ENCODE measurements at places on chromosomes 16 and 17. TPM values are rescaled to one million over a fixed set of nuclear protein-coding genes. Genes with fewer than 3 reads are reported as not detected.
A peak's percentile ranks its signal among the peaks of the same experiment; 100 is the strongest.

The DRC3 gene
- total RNA-seq, result not detected

The CX3CL1 gene
- 1.2 TPM for total RNA-seq

The RDM1 gene
- total RNA-seq, result 9.7 TPM

The SMPD3 gene
- 1.5 TPM for total RNA-seq

- peaks cover 7% of the 10 kb centered on the region for H3K27me3 ChIP-seq
- no peaks in the 10 kb centered on the region for H3K4me1 ChIP-seq
- H3K4me3 ChIP-seq, result no peak overlapping the region
- DNase-seq, result no peak
- no peak overlapping the region for H3K27ac ChIP-seq
- no peaks in the 10 kb centered on the region for H3K36me3 ChIP-seq
Observed at GRCh38 chr16:976389-976931, 5.1 kb upstream of the SOX8 start.

GRCh38 chr16:19935694-19936093 is 51.0 kb upstream of the GPRC5B start:
- no peak overlapping the region for H3K27ac ChIP-seq
- no peaks in the 10 kb centered on the region for H3K36me3 ChIP-seq
- no peaks in the 10 kb centered on the region for H3K27me3 ChIP-seq
- DNase-seq, result no peak
- H3K4me1 ChIP-seq, result no peaks in the 10 kb centered on the region

DNA sequence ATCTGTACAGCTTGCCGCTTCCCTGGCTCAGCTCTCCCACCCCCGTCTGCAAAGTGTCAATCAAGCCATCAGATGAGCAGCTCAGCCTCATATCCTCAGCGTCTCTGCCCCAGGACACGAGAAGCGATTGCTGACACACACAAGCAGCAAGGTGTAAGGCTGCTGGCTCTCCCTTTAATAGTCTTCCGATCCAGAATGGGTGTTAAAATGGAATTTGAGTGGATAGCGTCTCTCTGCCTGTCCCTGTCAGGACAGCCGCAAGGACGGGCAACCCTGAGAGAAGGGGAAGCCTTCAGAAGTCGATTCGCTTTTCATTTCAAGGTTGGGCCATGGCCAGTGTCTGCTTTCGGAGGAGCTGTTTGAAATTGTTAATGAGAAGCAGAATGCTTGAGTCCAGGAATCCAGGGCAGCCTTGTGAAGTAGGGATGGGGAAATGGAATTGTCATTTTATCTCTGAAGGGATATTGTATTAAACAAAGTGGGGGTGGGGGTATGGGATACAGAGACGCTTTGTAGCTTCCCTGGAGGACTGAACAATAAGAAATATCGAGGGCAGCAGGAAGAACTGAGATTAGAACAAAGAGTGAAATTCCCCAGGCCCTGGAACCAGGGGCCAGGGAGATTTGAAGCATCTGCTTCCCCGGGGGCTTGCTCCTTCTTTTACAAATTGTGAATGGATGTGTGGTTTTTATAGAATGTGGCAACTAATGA is 4.7 kb upstream of the PIPOX start:
- DNase-seq, result no peak
- no peak overlapping the region for H3K27ac ChIP-seq

DNA sequence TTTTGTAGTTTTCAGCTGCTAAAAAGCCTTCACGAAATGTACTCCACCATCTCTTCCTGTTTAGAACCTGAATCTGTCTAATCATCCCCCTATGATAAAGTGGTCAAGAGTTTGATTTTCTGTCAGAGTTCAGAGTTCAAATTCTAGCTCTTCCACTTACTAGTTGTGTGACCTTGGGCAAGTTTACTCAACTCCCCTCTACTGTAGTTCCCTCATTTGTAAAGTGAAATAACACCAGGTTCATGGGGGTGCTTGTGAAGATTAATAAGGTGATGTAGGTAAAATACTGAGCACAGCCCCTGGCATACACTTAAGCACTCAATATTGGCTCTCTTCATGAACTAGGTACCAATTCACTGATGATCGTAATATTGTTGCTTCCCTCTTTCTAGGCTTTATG is 1.2 kb upstream of the CDC6 start:
- no peaks in the 10 kb centered on the region for H3K27me3 ChIP-seq
- no peak overlapping the region for H3K4me3 ChIP-seq
- no peaks in the 10 kb centered on the region for H3K36me3 ChIP-seq
- H3K27ac ChIP-seq, result no peak overlapping the region
- H3K4me1 ChIP-seq, result peaks cover 9% of the 10 kb centered on the region
- DNase-seq, result no peak

DNA sequence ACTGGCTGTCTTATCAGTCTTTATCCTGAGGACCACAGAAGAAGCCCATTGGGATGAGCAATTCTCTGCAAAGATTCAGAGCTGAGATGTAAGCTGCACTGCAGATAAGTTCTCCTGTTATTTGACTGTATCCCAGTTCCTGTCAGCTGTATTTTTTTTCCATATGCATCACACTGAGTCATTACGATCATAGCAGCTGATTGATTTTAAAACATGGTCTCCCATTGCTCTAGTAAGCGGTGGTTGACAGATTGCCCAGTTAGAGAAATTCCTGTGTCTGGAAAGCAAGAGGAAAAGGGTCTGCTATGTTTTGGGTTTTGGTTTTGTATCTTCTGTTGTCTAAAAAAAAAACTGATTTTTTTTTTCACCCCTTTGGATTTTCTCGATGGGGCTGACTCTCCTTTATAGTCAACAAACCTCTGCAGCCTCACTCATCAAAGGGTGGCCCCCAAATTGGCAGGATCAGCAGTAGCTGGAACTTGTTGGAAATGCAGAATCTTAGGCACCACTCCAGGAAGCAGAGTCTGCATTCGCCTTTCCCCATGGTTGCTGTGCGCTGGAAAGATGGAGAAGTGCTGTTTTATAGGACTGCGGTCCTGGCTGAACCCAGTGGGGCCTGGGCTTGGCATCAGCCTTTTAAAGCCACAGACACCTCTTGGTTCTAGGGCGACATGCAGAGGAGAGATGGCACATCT is 220.1 kb upstream of the MPHOSPH6 start:
- no peaks in the 10 kb centered on the region for H3K36me3 ChIP-seq
- no peaks in the 10 kb centered on the region for H3K4me1 ChIP-seq
- H3K4me3 ChIP-seq, result no peak overlapping the region
- DNase-seq, result no peak

- peaks cover 3% of the 10 kb centered on the region for H3K4me1 ChIP-seq
- no peaks in the 10 kb centered on the region for H3K27me3 ChIP-seq
- DNase-seq, result no peak
- H3K27ac ChIP-seq, result 0 out of 2 replicates have a peak overlapping the region, but pooled peaks have one; percentile 81
- peaks cover 2% of the 10 kb centered on the region for H3K36me3 ChIP-seq
Observed at GRCh38 chr17:32445497-32445896, 1.2 kb downstream of the PSMD11 start.
